Astrocyte of the spinal cord (primary cell): ENCODE measurements at places on chromosomes 4 and X.

- no peak for DNase-seq
Measured at GRCh38 chr4:42088386-42088785, 64.1 kb downstream of the BEND4 start.

DNA sequence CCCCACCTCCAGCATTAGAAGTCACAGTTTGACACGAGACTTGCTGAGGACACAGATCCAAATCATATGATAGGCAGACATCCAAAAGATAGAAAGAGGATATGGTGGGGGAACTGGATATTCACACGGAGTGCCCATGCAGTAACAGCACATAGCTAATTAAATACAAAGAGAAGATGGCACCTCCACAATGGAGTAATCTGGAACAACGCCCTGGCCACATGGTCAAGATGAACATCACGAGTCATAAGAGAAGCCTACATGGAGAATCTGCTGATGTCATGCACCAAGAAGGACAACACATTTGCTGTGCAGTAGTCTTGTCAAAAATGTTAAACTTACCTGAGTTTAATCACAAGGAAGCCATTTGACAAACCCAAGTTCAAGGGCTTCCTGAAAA, 10.1 kb upstream of the LOC101059915 start:
- DNase-seq: no peak

GRCh38 chr4:10283761-10284160, 167.2 kb upstream of the WDR1 start:
- DNase-seq: no peak

DNA sequence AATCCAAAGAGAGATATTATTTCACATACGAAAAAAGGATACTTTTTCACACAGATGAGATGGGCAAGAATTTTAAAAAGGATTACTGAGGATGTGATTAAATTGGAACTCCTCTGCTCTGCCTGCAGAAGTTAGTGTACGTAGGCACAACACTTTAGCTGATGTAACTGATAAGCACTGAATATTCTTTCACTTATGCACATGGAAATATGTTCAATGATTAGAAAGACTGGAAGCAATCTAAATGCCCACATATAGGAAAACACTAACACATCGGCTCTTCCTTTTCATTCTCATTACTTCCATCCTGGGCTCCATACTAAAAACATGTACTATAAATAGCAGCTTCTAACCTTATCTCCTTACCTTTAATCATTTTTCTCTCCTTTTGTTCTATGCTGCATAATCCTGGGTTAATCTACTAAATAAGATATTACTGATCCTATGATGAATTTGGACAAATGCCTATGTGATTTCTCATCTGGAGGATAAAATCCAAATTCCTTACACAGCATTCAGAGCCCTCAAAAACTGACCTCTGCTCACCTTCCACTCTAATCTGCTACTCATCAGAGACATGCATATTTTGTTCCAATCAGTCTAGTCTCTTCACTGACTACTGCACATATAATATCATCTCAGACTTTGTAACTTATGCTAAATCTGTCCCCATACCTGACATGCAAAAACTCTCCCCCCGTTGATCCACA, 197.8 kb downstream of the PDGFC start:
- DNase-seq: no peak

DNA sequence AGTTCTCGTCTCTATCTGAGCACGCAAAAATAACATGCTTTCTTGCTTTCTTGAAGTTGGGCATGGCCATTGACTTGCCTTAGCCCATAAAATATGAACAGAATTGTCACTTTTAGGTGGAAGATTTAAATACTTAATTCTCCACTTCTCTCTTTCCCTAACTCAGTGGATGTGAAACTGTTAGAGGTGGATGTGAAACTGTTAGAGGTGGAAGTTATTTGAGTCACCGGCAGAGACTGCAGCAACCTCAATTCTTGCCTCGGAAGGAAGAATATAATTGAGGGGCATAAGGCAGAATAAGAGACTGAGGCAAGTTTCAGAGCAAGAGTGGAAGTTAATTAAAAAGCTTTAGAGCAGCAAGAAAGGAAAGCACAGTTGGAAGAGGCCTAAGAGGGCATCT, 2.8 kb upstream of the PARM1 start:
- DNase-seq: no peak

- no peak for DNase-seq
Measured at GRCh38 chr4:146059865-146060264, 115.7 kb upstream of the LSM6 start.

DNA sequence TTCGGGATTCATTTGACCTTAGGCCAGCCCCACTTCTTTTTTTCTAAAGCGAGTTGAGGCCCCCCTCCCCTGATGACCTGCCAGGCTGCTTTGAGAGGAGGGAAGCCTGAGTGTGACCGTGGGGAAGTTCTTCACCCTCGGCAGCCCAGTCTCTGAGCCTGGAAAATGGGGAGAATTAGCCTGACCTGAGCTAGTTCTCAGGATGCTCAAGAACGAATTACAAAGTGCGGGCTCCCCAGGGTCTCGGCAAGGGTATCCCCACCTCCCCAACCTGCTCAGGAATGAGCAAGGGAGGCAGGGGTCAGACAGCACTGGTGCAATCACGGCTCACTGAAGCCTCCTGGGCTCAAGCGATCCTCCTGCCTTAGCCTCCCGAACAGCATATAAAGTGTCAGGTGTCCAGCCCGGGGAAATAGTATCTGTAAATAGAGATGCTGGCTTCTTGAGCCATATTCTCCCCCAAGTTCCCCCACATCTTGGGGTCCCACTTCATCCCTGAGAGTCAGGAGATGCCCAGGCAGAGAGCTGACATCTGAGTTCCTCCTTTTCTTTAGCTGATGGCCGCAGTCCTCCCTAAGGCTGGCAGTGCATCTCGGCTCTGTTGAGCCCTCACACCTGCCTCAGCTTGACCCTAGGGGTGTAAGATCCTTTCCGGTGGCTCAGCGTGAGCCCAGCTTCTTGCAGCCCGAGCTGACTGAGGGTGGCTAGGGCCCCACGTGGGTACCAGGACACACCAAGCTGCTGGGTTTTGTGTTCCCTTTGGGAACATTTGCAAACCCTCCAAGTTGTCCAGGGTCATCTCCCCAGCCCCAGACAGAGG, 1.6 kb downstream of the DUSP9 start:
- no peak for DNase-seq

GRCh38 chrX:69238887-69239231, 73.6 kb upstream of the PJA1 start:
- no peak for DNase-seq

DNA sequence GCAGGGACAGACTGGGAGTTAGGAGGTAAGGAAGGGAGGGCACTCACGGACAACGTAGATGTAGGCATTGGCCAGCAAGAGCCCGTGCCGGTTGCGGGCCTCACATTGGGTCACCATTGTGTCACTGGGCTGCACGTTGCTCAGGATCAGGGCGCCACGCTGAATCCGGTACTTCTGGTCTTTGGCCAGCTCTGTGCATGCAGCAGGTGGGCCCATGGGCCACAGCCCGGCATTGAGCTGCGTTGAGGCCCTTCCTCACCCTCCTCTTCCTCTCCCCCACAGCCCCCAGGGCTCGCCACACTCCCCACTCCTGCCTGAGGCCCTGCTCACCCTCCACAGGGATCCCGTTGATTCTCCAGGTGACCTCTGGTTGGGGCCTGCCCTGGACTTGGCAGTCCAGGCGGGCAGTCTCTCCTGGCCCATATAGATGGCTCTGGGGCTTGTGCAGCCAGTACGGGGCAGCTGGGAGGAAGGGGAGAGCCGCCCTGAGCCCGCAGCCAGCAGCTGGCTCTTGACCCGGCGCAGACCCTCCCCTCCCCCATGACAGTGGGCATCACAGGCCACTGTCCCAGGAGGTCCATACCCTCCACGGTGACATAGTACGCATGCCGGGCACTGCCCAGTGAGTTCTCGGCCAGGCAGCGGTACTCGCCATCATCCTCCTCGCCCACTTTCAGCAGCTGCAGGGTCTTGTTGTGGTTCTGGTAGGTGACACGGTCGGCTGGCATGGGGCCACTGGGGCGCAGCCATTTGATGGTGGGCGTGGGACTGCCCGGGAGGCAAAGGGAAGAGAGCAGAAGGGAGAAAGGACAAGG, 16.3 kb downstream of the L1CAM start:
- DNase-seq: no peak

DNA sequence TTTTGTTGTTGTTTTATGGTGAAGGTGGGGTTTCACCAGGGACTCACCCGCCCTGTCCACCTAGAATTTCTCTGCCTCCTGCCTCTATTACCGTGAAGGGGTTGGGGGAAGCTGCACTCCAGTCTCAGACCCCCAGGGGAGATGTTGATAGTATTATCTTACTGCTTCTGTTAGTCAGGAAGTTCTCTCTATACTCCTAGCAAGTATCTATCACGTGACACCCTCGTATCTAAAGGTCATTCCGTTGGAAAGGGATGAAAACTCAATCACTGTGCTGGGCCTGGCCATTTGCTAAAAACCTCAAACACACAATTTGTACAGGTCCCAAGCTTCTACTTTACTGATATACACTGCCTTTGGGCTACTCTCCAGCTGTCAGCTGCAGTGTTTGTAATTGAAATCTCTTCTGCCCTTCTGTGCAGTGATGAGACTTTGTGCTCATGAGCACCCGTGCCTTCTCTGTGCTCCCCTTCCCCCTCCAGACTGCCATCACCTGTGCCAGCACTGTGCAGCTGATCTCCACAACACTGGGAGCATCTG, 188.5 kb upstream of the ANXA3 start:
- no peak for DNase-seq

- no peak for DNase-seq
Measured at GRCh38 chr4:147586637-147587036, 30.6 kb upstream of the TMEM184C start.

GRCh38 chrX:129654652-129655546, at the start of gene APLN:
TSS of gene APLN (minus strand) at chrX:129654956. CDS start at chrX:129654630, 326 bp downstream.
- peak; percentile 43 for DNase-seq

GRCh38 chr4:108044951-108045686, 55.4 kb downstream of the HADH start:
- DNase-seq: no peak

DNA sequence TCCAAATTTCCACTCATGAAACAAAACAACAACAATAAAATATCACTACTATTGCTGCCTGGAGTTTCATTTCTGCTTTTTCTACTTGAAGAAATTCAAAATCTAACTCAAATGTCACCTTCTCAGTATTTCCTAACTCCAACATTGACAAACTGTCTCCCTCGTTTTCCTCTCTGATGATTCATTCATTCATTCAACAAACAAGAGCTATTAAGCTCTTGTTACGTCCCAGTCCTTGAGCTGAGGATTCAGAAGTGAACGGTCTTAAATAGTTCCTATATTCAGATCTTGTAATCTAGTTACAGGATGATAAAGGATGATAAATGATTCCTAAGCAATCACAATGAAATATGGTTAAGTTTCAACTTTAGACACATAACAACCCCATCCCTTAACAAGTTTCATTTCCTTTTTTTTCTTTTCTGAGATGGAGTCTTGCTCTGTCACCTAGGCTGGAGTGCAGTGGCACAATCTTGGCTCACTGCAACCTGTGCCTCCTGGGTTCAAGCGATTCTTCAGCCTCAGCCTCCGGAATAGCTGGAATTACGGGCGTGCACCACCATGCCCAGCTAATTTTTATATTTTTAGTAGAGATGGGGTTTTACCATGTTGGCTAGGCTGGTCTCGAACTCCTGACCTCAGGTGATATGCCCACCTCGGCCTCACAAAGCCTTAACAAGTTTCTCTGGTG, 1.7 kb downstream of the SLC9B2 start:
- DNase-seq: peak; percentile 15

DNA sequence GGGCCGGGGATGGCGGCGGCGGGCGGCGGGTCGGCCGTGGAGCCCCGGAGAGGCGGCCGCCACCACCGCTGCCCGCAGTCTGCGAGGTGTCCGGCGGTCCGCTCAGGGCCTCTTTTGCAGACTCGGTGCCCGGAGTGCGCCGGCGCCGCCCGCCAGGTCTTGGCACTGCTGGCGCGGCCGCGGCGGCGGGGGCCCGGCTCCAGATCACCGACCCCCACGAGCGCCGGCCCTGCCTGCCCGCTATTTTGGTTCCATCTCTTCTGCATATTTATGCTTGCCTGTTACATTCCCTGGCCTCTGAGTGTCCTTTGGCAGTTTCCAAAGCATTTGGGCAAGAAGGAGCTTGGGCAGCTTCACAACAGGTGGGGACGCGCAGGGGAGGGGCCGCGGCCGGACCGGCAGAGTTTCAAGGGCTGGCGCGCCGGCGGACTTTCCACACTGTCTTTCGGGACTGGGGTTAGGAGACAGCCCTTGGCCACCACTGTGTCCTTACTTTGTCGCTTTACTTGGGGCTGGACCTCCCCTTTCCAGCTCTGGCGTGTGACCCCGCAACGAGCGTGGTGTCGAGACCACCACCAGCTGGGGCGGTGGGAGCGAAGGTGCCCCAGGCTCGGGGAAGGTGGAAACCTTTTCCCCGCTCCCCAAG, 668 bp upstream of the TAPT1 start:
- DNase-seq: peak; percentile 32

GRCh38 chr4:55382488-55383003, 13.2 kb upstream of the TMEM165 start:
- no peak for DNase-seq

DNA sequence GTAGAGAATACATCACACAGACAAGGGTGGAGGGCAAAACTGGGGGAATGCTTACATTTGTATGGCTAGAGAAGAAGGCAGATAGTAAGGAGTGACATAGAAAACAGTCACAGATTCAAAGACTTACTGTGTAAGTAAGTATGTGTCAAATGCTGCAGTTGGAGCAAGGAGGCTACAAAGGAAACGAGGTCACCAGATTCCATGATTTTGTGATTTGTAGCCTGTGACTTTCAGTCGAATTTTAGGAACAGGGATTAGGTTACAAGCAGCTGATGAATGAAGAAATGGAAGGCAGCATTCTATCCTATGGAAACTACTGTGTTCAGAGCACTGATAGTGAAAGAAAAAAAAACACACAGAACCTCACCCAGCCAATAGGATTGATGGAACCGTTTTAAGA, 407.9 kb downstream of the IL15 start:
- DNase-seq: no peak

DNA sequence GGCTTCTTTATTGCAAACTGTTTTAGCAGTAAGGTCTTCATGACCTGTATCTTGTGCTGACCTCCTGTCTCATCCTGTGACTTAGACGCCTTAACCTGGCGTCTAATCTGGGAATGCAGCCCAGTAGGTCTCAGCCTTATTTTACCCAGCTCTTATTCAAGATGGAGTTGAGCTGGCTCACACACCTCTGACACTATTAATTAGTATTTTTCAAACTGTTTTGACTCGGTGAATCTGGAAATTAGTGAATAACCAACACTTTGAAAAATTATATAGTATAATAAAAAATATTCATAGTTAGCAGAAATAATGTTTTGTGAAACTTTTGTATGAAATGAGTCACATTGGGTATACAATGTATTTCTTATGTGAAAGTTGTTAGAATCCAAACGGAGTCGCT, 189.4 kb downstream of the PDGFRA start:
- DNase-seq: no peak

- no peak for DNase-seq
Measured at GRCh38 chr4:52410971-52411370, 248.1 kb downstream of the USP46 start.
